Heart right ventricle (tissue), 16 donors: ENCODE measurements at places on chromosomes 2 and 18. TPM values are rescaled to one million over a fixed set of nuclear protein-coding genes. Genes with fewer than 3 reads are reported as not detected.

Gene ZBTB7C
- 2.4 TPM for total RNA-seq

Gene SAG
- total RNA-seq: not detected

Gene ANTXR1
- total RNA-seq: 26.4 TPM

Gene CKAP2L
- total RNA-seq: not detected

Gene LHCGR
- total RNA-seq: 1.3 TPM

Gene BCL2
- total RNA-seq: 23.1 TPM

Gene NBEAL1
- 24.5 TPM for total RNA-seq
